GM20000 (cell line): ENCODE measurements at places on chromosomes 1 and 21.

DNA sequence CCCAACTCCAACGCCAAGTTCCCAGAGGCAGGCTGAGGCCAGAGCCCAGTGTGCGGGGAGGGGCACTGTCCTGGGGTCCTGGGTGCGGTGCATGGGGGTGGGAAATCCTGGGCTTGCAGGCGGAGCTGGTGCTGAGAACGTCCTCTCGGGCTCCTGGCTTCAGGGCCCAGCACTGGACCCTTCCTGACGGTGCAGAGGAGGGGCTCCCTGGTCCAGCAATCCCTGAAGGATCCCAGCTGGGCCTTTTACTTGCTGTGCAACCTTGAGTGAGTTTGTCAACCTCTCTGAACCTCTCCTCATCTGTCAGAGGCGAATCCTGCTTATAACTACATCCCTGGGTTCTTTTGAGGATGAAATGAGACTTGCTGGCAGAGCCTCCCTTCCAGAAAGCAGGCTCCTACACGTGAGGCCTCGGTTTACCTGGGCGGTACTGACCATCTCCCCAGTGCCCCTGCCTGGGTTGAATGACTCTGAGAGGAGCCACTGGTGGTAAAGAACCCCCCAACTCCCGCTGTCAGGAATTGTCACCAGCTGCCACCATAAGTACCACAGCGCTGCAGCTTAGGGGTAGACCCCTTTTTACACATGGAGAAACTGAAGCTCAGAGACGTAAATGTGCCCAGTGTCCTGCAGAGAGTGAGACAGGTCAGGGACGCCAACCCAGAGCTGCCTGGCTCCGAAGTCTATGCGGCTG is 77.3 kb downstream of the DHRS3 start:
- no peak for DNase-seq

GRCh38 chr1:179141592-179142251 is 59.9 kb downstream of the TOR3A start:
- peak; percentile 54 for DNase-seq

GRCh38 chr1:28199328-28200233 is 23.1 kb upstream of the PTAFR start:
- peak; percentile 86 for DNase-seq

GRCh38 chr1:2046174-2046917 is 3.9 kb upstream of the PRKCZ start:
- DNase-seq, result peak; percentile 82

DNA sequence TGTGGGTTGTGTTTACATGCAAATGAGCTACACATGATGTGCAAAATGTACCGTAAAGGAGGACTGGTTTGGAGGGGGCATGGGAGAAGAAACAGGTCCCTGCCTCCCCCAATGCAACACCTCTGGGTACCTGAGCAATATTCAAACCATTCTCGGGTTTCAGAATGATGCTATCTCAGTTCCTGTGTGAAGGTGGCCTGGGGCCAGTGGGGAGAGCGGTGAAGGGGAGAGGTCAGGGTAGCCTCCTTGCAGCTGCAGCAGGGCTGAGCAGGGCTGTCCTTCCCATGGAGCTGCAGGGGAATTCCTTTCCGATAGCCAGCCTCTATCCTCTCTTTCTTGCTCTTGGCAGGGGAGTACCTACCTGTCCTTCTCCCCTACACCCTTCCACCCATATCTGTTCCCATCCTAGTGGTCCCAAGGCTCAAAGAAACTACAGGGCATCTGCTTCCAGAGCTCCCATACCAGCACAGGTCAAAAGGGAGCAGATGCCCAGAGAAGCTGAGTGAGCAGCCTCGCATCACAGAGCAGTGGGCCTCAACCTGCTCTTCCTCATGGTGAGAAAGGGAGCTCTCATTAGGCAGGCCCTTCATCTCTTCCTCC is 11.9 kb downstream of the MEF2D start:
- peak; percentile 80 for DNase-seq

GRCh38 chr1:20197329-20197791 is 11.0 kb upstream of the PLA2G2C start:
- DNase-seq, result no peak

DNA sequence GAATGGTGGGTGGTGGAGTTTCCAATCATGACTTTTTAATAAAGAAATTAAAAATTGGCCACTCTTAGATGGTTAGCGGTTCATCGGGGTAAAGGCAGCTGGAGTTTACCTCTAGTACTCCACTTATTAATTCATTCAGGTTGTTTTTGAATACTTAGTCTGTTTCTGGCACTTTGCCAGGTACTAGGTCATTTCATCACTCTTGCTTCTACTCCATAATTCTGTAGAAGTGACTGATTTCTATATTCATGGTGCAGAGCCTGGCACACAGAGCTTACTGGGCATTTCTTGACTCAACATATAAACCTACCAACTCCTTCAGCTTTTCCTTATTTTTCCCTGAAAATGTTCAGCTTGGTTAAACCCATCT is 31.5 kb downstream of the FOXD2 start:
- no peak for DNase-seq

DNA sequence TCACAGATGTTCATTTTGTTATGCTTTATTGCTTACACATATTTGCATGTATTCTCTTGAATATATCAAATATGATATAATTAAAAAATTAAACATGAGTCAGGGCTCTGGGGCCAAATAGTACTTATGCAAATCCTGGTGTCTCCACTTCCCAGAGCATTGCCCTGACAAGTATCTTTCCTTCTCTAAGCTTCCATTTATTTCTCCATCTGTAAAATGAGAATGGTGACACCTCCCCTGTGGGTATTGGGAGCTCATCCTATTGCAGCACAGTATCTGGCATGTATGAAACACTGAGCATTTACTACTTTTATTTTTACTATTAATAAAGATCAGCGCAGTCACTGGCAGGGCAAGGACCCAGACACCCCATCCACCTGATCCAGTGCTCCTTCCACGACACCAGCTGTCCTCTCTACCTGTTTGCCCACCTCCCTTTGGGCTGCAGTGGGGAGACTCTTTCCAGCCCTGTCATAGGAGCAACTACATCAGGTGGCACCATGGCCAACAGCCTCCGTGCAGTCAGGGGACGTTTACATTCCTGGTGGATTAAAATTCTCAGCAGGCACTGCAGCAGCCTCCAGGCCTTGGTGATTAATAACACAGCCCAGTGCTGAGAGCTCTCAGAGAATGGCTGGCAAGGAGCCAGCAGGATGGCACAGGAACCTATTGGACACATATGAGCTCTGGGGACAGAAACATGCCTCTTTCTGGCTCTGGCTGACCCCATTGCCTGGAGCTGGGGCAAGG is 113.0 kb downstream of the DMRTB1 start:
- DNase-seq, result no peak

GRCh38 chr1:61519631-61520030 is 205.3 kb downstream of the TM2D1 start:
- no peak for DNase-seq

DNA sequence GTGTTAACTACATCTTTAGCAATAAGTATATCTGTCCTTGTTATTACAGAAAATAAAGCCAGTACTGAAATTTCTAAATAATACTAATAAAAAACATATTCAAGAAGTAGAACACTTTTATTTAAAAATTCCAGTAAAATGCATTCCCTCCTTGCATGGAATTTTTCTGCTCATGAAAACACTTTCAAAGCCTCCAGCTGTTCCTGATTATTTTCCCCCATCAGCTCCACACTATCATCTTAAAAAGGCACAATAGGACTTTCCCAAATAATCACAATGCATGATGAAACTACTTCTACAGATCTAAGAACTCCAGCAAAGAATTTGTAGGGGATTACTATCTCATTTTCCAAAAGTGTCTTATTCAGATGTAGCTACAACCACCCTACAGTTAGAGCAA is 162.6 kb upstream of the USP25 start:
- DNase-seq, result no peak

- DNase-seq, result no peak
These were observed 57.4 kb downstream of the SLX9 start for GRCh38 chr21:44996983-44997936.

- DNase-seq, result no peak
These were observed 60.8 kb downstream of the FAM163A start for GRCh38 chr1:179803918-179804317.

GRCh38 chr1:113040718-113041412 is 32.1 kb upstream of the LRIG2 start:
- no peak for DNase-seq

DNA sequence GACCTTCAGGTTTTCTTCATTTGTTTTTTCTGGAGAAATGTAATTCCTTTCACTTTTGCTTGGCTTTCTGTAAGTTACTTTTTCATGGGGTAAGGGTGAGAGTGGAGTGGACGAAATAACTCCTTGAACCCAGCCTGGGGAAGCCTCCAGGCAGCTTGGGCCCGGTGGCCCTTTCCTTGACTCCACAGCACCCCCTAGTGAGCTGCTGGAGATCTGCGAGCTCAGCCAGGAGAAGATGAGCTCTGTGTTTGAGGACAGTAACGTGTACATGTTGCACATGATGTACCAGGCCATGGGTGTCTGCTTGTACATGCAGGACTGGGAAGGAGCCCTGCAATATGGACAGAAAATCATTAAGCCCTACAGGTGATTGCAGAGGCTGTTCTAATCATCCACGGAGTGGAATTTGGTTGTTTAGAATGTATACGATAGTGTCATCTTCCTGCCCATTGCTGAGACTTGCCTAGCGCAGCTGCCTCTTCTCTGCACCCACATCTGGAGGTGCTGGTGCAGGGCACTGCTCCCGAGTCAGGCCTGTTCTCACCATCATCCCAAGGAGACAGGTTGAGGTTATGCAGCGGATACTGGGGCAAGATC is 51.0 kb downstream of the SMYD2 start:
- DNase-seq, result peak; percentile 67

DNA sequence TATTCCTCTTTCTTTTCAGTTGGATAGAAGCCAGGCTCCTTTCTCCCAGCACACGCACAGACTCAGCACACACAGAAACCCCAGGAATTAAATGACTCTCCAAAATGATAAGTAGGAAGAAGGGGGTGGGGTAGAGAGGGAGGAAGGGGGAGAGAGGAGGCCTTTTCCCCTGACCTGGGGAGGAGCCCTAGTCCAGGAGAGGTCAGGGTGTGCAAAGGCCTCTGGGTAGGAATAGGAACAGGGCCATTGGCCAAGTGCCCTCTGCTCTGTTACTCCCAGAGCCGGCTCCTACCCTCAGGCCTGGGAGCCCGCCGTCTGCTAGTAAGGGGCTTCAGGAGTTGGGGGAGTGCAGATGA is 35.6 kb upstream of the PUM1 start:
- DNase-seq, result no peak

GRCh38 chr1:203304391-203304918 is 864 bp upstream of the BTG2 start:
- no peak for DNase-seq
